ENCODE measurements at places on chromosomes 1 and 21.

DNA sequence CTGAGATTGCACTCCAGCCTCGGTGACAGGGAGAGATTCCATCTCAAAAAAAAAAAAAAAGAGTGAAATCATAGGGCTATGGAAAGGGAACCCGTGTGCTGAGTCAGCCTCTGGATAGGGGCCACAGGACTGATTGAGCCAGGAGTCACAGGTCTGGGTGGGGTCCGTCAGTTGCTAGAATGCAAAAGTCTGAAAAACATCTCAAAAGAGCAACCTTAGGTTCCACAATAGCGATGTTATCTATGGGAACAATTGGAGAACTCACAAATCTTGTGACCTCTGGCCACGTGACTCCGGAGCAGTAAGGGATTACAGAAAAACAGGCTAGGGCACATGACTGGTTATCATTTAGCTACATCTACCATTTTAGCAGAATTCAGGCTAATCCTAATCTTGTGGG lies 32.8 kb upstream of the GREM2 start:
- no peaks in the 10 kb centered on the region for H3K4me1 ChIP-seq
- no peak overlapping the region for H3K27ac ChIP-seq
- no peaks in the 10 kb centered on the region for H3K36me3 ChIP-seq
- H3K4me3 ChIP-seq = no peak overlapping the region
- DNase-seq = no peak

DNA sequence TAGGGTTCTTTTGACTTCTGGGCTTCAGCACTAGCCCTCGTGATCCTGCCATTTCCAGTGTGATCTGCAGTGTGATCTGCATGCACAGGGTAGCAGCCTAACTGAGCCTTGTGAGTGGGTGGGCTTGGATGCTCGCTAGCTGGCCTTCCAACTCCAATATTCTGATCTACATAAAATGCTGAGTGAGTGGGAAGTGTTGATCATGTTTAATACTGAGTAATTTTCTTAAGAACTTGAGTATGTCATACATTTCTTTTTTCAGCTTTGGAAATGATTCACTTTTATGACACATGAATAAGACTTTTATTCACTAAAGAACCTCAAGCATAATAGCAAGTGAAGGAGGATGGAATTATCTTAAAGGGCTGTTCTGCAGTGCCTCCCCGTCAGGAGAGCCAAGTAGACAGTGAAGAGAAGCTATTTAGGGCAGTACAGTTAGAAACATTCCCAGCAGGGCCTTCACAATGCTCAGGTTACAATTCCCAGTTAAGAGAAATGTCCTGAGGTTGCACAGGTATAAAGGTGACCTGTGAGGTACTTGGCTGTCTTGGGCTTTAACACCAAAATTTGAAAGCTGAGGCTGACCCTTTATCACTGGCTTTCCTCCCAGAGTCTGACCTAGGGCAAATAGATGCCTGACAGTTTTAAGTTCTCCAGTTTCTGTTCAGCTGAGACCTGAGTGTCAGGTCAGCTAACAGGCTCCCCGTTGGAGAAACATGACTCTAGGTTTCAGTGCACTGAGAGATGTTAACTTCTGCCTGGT lies 29.1 kb upstream of the LRRC8C start:
- H3K27ac ChIP-seq = no peak overlapping the region
- no peaks in the 10 kb centered on the region for H3K4me1 ChIP-seq
- H3K4me3 ChIP-seq = no peak overlapping the region
- H3K27me3 ChIP-seq = no peaks in the 10 kb centered on the region

DNA sequence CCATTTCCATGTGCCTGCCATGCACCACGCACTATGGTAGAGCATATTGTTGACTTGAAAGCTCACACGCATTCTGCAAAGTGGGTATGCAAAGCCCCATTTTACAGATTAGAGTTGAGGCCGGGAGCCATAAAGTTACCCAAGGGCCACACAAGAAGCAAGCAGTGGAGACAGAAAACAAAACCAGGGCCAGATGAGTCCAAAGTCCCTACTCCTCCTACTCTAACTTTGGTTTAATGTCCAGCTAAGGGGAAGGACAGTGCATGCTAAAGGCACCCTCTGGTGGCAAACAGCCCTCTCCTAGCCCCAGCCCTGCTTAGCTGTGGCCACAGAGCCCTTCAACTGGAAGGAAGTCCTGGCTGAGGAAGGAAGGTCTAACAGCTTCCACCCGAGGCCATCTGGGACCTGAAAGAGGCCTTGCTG lies 74.9 kb downstream of the SLC66A1 start:
- peaks cover 34% of the 10 kb centered on the region for H3K36me3 ChIP-seq
- H3K4me3 ChIP-seq = no peak overlapping the region
- peak overlapping the region; percentile 89 for H3K27ac ChIP-seq
- no peaks in the 10 kb centered on the region for H3K27me3 ChIP-seq
- H3K4me1 ChIP-seq = peaks cover 61% of the 10 kb centered on the region
- no peak for DNase-seq

DNA sequence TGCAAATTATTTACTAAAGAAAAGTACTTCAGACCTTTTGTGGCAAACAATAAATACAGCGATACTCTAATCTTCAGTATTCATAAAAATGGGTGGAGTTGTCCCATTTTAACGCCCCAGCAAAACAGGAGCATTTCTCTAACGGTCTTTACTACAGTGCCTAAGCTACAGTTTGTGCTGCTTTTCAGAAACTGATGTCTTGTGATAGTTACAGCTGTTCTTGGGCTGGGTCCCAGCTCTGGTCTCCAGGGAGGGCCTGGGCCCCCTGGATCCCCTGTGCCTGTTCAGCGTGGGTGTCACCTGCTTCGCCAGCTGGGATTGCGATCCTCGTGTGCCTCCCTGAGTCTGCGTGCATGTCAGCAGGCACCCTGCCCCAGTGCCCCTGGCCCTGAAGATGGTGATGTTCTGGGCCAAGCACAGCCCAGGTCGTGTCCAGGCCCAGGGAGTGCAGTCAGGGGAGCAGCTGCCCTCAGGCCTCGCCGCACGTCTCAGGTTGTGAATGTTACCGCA lies 64.0 kb upstream of the DIP2A start:
- H3K27ac ChIP-seq = no peak overlapping the region
- DNase-seq = no peak
- no peaks in the 10 kb centered on the region for H3K4me1 ChIP-seq

- H3K4me3 ChIP-seq = no peak overlapping the region
- no peaks in the 10 kb centered on the region for H3K27me3 ChIP-seq
- no peak for DNase-seq
- no peaks in the 10 kb centered on the region for H3K4me1 ChIP-seq
- no peaks in the 10 kb centered on the region for H3K36me3 ChIP-seq
Observed at GRCh38 chr1:193524616-193525015, 338.2 kb upstream of the B3GALT2 start.

GRCh38 chr1:25239681-25240541 lies 7.3 kb downstream of the RSRP1 start:
- H3K4me1 ChIP-seq = peaks cover 34% of the 10 kb centered on the region
- H3K27me3 ChIP-seq = no peaks in the 10 kb centered on the region
- DNase-seq = peak; percentile 61
- H3K36me3 ChIP-seq = peaks cover 18% of the 10 kb centered on the region
- peak overlapping the region; percentile 58 for H3K4me3 ChIP-seq
- H3K27ac ChIP-seq = peak overlapping the region; percentile 93

- no peak overlapping the region for H3K27ac ChIP-seq
- no peaks in the 10 kb centered on the region for H3K36me3 ChIP-seq
- no peak for DNase-seq
- H3K4me1 ChIP-seq = no peaks in the 10 kb centered on the region
- H3K27me3 ChIP-seq = no peaks in the 10 kb centered on the region
Observed at GRCh38 chr1:199463521-199464127, 563.9 kb upstream of the NR5A2 start.

DNA sequence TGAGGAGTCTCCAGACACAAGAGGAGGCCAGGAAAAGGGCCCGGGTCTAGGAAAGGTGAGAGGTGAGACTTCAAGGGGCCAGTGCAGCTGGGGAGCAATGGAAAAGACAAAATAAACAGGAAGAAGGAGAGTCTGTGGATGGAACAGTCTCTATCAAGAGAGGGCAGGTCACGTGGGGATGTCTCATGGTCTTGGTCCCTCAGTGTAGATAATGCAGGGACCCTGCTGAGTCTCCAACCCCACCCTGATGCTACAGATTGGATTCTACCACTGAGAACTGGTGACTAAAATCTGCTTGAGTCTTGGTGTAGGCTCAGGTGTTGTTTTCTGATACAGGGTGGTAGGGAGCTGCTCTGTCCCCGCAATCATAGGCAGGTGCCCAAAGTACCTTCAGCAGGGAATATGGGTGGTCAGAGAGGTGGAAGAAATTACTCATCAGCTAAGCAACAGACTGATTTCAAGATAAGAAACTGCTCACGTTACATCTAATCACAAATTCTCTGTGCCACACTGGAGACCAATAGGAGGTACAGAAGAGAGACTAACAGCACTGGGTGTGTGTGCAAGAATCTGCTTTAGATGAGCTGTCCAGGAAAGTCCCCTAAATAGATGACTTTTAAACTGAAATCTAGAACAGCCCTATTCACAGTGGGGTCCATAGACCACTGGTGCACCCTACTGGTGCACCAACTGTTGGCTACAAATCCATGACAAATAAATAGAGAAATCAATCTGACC lies 101.5 kb upstream of the TLR5 start:
- no peak for DNase-seq
- no peaks in the 10 kb centered on the region for H3K36me3 ChIP-seq
- H3K4me3 ChIP-seq = no peak overlapping the region
- no peaks in the 10 kb centered on the region for H3K27me3 ChIP-seq
- no peaks in the 10 kb centered on the region for H3K4me1 ChIP-seq

- H3K27ac ChIP-seq = peak overlapping the region; percentile 3
- H3K4me1 ChIP-seq = no peaks in the 10 kb centered on the region
- H3K36me3 ChIP-seq = no peaks in the 10 kb centered on the region
- no peak overlapping the region for H3K4me3 ChIP-seq
- no peak for DNase-seq
- H3K27me3 ChIP-seq = no peaks in the 10 kb centered on the region
Observed at GRCh38 chr1:220511785-220512184, 16.2 kb upstream of the MARK1 start.

DNA sequence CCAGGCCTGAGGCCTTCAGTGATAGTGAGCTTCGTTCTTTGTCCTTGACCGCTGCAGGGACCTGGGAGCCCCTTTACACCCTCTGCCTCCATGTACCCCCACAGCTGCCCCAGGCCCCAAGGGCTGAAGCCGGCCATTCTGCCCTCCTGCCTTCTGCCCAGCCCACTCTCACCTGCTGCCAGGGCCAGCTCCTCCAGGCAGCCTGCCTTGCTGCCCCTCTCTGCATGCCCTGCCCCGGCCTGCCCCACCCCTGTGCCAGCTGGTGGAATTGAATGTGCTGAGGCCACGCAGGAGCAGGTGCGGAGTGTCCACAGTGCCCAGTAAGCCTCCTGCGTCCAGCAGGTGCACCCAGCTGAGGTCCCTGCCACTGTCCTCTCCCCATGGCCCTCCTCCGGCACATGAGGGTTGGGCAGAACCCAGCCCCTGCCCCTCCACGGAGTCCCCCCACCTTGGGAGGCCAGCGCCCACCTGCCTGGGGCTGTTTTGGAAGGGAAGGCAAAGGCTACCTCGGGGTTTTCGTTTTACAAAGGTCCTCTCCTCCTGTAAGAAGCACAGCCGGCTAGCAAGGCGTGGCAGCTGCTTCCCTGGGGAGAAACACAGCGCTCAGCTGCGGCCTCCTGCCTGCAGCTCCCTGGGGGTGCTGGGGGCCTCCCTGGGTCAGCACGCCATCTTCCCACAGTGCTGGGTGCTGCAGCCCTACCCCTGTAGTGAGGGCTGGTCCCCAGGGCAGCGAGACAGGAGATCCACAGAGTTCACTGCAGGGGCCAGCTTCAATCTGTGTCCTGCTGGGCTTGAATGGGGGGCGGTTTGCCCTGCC lies 21.0 kb downstream of the MMEL1 start:
- H3K36me3 ChIP-seq = no peaks in the 10 kb centered on the region
- H3K27ac ChIP-seq = no peak overlapping the region
- no peak for DNase-seq
